ENCODE measurements at places on chromosomes 5 and 9. TPM values are rescaled to one million over a fixed set of nuclear protein-coding genes. Genes with fewer than 3 reads are reported as not detected.

GRCh38 chr9:761176-761792, 80.2 kb upstream of the DMRT1 start:
- DNase-seq = no peak

GRCh38 chr9:96441798-96442445, 8.0 kb upstream of the HABP4 start:
- no peak for DNase-seq

GRCh38 chr9:99040251-99040900, 64.5 kb upstream of the TGFBR1 start:
- DNase-seq = no peak

Gene SLC34A1
- not detected for total RNA-seq

Gene HAND1
- total RNA-seq = 23.4 TPM

Measured in Right ventricle myocardium superior (tissue), 1 donor.